ENCODE measurements at places on chromosomes 2 and 18. TPM values are rescaled to one million over a fixed set of nuclear protein-coding genes. Genes with fewer than 3 reads are reported as not detected.

The PIGN gene
- 28.2 TPM for total RNA-seq

The KCNS3 gene
- total RNA-seq, result not detected

The IL18RAP gene
- 9.5 TPM for total RNA-seq

The ACVR1C gene
- 3.6 TPM for total RNA-seq

The SPC25 gene
- 23.7 TPM for total RNA-seq

The UGT1A4 gene
- not detected for total RNA-seq

The FRZB gene
- total RNA-seq, result not detected

The CRYBA2 gene
- not detected for total RNA-seq

The C18orf54 gene
- total RNA-seq, result 10.8 TPM

The CRYGD gene
- total RNA-seq, result not detected

The MREG gene
- 9.0 TPM for total RNA-seq

The PPP1R1C gene
- not detected for total RNA-seq

The TANK gene
- total RNA-seq, result 87.8 TPM

The CHRND gene
- not detected for total RNA-seq

The CAPN14 gene
- 0.60 TPM for total RNA-seq

The EMILIN1 gene
- 1.0 TPM for total RNA-seq

The NEU2 gene
- not detected for total RNA-seq

The UGT1A3 gene
- not detected for total RNA-seq

The HIBCH gene
- 15.2 TPM for total RNA-seq

The LONRF2 gene
- total RNA-seq, result 0.10 TPM

The SLC9A4 gene
- total RNA-seq, result not detected

The EPHA4 gene
- 6.6 TPM for total RNA-seq

The ZNF521 gene
- total RNA-seq, result not detected

The GNLY gene
- 143 TPM for total RNA-seq

The MAP3K19 gene
- total RNA-seq, result not detected

The CPLX4 gene
- not detected for total RNA-seq

The NETO1 gene
- total RNA-seq, result not detected

The MALL gene
- 0.17 TPM for total RNA-seq

The NR4A2 gene
- total RNA-seq, result 27.5 TPM

The NEU4 gene
- total RNA-seq, result 1.4 TPM

The TYW5 gene
- 13.3 TPM for total RNA-seq
